CD4-positive, alpha-beta T cell treated with Interleukin-4 for 1 hour (primary cell): ENCODE measurements at places on chromosomes 16 and 17.
A peak's percentile ranks its signal among the peaks of the same experiment; 100 is the strongest.

- DNase-seq: no peak
These were observed 107.6 kb downstream of the KCNJ2 start for GRCh38 chr17:70276906-70277305.

- no peak for DNase-seq
These were observed 23.6 kb downstream of the CNTROB start for GRCh38 chr17:7955414-7956227.

DNA sequence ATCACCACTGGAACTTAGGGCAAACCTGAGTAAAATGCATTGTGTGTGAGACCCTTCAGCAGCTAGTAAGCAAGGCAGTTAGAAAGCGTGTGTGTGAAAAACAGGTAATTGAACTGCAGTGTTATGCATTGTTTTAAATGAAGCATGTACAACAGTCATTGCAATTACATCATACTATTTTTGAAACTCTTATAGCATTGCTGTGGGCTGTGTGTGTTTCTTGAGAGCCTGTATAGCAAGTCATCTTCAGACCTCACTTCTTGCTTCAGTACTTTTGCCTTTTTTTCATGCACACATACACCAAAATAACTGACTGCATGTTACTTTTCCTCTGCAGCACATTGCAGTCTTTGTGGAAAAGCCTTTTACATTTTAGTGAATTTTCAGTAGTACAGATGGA lies 19.2 kb downstream of the PTRH2 start:
- no peak for DNase-seq

- DNase-seq: no peak
These were observed 409 bp downstream of the ACSF2 start for GRCh38 chr17:50426472-50426782.

DNA sequence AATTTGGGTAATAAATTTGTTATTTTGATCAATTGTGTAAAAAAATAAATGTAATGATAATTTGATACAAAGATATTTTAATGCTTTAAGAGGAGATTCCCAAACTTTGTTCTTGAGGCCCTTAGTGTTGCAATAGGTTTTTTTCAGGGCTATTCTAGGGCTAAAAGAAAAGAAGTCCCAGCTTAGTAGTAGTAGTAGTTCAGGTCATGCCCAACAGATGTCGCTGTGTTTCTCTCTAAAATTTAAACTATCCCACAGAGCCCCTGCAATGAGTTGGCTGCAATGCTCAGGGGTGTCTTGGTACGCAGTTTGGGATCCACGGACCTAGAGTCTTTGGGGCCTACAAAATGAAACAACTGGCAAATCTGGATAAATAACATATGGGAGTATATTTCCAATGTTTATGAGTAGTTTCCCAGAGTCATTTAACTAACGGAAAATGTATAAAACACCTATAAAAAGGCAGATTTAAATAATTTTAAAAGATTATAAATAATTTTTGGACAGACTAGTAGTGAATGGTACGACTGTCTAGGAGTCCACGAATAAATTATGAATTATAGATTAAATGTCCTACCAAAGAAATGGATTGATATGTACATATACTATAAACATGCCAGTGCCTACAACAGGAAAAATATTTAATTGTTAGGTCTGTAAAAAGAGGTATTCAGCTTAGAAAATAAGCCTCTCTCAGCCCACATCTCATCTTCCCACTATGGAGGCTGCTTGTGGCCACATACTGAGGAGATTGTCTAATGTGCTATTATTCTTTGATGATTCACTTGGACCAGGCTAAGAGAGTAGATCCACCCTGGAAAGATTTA lies 228.5 kb upstream of the PMFBP1 start:
- DNase-seq: peak; percentile 16

DNA sequence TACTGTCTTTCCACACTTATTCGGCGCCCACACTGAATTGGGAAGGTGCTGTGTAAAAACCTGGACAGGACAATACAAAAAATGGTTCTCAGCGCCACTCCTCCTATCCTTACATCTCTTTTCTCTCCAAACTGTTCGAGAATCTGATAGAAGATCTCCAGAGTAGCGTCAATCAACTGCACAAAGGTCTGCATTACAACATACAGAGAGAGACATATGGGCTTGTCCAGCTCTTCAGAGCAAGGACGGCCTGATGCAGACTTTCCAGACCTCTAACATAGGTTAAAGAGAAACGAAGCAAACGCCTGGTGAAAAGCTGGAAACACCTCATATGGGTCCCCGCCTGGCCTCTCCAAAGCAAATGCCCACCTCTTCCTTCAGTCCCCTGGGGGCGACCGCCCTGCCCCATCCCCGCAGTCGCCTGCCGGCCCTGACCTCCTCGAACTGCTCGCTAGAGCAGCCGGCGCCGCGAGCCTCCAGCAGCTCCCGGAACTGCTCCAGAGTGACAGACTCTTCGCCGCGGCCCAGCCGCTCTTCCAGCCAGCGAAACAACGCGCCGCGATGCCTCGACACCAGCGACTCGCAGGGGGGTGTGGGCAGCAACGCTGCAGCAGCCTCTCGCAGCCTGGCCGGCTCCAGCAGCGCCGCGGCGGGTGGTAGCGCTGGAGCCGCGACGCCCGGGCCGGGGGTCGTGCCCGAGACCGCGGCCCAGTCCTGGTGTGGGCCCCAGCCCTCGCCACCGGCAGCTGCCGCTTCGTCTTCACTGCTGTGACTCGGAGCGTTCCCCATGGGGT lies 526 bp downstream of the ZZEF1 start:
- no peak for DNase-seq

GRCh38 chr17:50480854-50481490 lies 2.3 kb downstream of the RSAD1 start:
- DNase-seq: no peak

- no peak for DNase-seq
These were observed 12.5 kb upstream of the FAM171A2 start for GRCh38 chr17:44376124-44376523.

GRCh38 chr17:82447876-82448275 lies 2.7 kb downstream of the CYBC1 start:
- DNase-seq: no peak

DNA sequence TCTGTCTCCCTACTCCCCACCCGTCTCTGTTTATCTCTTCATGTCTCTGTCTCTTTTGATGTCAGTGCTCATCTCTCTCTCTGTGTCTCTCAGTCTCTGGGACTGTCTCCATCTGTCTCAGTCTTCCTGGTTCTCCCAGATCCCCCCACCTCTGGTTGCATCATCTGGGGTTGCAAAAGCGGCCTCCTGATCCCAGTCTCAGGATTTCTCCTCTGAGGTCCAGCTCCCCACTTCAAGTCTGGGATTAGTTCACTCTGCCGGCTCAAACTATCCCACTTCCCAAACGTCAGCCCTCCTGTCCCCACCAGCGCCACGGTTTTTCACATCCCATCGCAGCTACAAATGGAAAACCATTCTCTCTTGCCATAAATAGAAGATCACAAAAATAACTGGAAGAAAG lies 9.0 kb downstream of the TEKT5 start:
- no peak for DNase-seq

DNA sequence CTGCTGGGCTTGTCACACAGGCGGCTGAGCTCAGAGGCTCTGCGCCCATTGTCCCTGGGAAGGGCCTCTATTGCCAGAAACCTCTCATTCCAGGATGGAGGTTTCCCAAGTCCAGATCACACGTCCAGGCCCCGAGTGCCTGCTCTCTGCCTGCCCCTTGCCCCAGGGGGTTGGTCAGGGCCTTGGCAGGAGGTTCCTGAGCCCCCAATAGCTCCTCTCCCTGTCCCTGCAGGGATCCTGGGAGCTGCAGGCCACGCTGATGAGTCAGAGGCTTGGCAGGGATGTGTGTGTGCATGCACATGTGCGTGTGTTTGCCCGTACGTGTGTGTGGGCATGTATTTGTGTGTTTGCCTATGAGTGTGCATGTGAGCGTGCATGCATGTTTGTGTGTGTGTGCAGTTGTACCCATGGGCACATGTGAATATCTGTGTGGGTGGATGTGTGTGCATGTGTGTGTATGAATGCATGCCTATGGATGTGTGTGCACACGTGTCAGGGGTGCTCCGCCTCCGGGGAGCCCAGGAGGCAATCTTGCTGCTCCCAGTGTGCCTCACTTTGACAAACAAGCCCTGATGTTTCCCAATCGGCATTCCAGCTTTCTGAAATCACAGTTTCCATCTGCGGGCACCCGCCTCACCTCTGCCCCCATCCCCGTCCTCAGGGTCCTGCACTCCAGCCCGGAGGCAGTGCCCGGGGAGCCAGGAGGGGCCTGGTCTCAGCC lies 98.4 kb upstream of the GSE1 start:
- DNase-seq: no peak

- DNase-seq: no peak
These were observed 62.1 kb downstream of the MYO1D start for GRCh38 chr17:32814836-32815235.

- DNase-seq: no peak
These were observed 9.9 kb downstream of the ZDHHC1 start for GRCh38 chr16:67406111-67406971.
